ENCODE measurements at places on chromosomes 4 and X. TPM values are rescaled to one million over a fixed set of nuclear protein-coding genes. Genes with fewer than 3 reads are reported as not detected.

DNA sequence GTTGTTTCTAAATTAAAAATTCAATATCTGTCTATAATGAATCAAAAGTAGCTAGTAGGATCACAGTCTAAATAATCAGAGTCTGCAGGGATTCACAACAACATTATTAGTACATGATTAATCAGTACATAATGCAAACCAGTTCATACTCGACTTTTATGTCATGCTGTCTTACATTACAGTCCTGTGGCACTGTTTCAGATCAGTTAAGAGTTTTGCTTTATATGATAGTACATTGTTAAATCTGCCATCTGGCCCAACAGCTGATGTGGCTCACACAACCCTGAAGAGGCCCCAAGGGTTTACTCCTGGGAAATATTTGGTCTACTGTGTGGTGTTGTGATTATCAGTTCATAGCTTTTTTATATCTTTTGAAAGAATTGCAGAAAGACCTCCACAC, 247.1 kb upstream of the ETNPPL start:
- no peak for DNase-seq

GRCh38 chr4:122992641-122993040, 70.2 kb upstream of the NUDT6 start:
- DNase-seq = no peak

GRCh38 chrX:129006491-129006890, 516.8 kb downstream of the SMARCA1 start:
- no peak for DNase-seq

GRCh38 chr4:47061435-47061834, 30.1 kb downstream of the GABRB1 start:
- no peak for DNase-seq

DNA sequence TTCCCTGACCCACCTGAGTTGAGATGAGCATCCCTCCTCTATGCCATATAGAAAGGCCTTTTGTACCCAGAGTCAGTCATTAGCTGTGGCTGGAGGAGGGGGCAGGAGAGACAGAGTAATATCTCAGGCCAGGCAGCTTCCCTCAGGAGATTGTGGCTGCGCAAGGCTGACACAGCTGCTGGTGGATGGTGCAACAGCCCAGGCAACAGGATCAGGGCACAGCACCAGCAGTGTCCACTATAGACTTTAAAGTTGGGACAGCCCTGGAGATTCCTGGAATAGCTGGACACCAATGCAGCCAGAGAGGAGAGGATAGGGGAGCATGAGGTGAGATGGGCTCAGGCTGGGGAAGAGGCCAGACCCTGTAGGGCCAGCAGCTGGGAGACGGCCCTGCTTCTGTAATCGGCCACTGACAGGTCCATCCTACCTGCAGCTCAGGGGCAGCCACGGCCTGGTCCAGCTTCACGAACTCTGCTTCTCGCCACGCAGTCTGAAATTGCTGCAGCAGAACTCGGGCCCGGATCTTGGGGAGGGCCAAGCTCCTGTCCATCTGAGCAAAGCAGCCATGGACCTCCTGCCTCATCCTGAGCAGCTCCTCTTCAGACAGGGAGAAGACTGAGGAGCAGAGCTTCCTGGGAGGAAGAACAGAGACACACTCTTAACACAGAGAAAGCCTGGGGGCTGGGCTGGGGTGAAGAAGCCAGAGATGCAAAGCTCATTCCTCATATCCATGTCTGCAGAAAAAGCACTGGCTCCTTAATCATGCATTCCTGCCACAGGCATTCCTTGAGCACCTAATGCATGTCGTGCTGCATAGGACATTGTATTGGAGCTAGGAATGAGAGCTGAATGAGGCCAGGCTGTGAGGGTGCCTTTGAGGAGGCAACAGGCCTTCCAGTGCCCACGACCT, 90.1 kb downstream of the EVC2 start:
- no peak for DNase-seq

DNA sequence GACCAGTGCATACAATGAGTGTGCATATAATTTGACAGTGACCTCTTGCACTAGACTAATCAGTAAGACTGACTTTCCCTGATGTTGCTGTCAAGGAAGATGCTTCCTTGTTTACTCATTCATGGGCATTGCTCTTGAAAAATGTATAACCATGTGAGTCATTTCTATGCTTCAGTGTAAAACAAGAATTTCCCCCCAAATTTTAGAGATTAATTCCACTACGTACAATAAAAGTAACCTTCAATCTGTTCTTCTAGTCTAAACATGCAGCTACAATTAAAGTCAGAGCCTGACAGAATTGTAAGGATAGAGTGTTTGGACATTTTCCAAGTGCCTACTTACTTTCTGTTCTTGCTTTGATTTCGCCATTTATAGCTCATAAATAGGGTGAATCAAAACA, 935.7 kb downstream of the RAPGEF2 start:
- no peak for DNase-seq

DNA sequence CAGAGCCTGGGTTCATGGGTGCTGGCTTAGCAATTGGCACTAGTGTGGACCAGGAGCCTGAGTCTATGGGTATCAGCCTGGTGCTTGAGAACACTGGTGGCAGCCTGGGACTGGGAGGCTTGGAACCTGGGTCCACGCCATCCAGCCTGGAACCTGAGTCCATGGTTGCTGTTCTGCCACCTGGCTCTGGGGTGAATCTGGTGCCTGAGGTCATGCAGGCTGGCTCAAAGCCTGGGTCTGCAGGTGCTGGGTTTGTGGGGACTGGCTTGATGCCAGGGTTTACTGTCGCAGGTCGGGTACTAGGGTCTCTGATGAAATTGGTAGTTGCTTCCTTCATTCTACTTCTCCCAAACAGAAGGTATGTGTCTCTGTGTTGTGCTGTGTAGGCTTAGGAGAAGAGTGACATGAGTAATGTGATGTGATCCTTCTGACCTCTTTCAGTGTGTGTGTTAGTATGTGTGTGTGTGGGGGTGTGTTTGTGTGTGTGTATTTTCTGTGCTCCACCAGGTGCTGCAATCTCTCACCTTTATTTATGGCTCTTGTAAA, 517.0 kb upstream of the EPHA5 start:
- no peak for DNase-seq

DNA sequence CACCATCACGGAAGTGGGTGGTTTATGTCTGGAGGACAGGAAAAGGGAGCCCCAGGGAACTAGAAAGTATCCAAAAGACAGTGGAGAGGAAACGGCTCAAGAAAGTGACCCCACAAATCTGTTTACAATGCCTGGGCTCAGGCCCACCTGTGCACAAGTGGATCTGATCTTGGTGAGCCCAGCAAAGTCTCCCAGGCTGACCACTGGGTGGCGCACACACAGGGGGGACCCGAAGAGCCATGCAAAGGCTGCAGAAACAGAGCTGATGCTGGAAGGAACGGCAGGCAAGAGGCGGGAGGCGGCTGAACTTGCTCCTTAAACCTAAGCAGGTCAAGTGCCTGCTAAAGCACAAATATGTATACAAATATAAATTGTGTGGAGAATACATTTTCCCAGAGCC, 9.6 kb downstream of the HAUS7 start:
- DNase-seq = peak; percentile 62

- peak; percentile 65 for DNase-seq
These were observed 12.4 kb downstream of the WWC2 start for GRCh38 chr4:183111452-183111885.

DNA sequence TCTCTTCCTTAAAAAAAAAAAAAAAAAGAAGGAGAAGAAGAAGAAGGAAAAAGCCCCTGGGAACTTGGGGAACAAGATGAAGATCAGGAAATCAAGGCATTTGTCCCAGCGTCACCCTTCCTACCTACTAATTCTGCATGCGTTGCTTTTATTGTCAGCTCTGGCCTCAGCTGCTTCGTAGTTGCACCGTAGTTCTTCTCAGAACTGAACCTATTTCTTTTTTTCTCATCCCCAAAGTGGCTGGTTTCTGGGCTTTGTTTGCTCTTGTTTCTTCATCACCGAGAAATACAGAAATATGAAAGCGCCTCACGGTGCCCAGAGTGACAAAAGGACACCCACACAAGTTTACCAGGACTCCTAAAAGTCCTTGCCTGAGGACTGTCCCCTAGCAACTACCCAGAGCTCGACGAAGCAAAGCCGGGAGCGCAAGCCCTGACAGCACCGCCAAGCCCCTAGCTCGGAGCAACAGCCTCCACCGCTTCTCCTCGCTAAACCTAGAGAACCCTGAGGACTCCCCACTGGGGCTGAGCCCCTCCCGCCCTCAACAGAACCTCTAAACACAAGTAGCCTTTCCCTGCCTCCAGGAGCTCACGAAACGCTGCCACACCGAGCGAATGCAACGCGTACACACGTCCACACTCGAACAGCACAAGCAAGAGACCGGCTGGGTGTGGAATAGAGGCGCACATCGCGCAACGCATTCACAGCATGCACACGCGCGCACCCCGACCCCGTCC, 710 bp downstream of the PRKG2 start:
- DNase-seq = no peak

DNA sequence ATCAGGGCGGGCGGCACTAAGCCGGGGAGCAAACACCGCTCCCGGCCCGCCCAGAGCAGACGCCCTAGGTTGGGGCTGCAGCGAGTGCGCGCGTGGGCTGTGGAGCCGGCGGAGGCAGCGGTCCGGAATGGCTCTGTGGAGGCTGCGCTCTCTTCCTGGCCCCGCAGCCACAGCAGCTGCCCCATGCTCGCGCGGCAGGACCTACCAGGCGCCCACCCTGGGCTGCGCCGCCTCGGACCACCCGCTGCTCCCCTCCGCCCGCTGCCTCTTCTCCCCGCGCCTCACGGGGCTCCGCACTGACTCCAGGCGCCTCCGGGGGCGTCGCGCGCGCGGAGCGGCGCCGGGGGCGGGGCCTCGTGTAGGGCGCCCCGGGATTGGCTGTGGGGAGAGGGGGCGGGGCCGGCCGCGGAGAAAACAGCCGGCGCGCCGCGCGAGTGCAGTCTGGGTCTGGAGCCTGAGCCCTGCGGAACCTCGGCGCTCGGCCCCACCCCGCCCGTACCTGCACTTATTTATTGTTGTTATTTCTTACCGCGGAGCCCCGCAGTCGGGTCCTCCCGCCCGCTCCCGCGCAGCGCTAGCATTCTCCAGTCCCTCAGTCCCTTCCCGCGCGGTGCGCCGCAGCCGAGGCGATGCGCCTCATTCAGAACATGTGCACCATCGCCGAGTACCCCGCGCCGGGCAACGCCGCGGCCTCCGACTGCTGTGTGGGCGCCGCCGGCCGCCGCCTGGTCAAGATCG, at the start of gene RASL11B:
RASL11B (plus strand) TSS at position 439 of the 738 bp plus-strand sequence; CDS start at position 630, 191 bp downstream.
- DNase-seq = peak; percentile 78

DNA sequence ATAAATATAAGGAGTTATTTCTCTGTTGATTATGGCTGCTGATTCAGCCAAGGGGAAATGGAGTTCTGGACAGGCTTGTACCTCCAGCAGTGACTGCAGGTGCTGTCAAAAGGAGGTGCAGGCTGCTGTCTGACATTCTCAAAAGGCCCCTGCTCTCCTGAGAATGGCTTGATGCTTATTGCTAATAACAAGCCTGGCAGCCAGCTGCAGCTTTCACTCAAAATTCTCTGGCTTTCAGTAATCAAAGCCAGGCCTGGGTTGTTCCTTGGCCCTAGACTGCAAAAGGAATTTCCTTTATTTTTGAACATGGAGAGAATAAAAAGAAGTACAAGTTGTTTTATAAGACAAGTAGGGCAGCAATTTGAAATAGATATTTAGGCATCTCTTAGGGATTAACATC, 575.9 kb downstream of the MID1IP1 start:
- DNase-seq = no peak

DNA sequence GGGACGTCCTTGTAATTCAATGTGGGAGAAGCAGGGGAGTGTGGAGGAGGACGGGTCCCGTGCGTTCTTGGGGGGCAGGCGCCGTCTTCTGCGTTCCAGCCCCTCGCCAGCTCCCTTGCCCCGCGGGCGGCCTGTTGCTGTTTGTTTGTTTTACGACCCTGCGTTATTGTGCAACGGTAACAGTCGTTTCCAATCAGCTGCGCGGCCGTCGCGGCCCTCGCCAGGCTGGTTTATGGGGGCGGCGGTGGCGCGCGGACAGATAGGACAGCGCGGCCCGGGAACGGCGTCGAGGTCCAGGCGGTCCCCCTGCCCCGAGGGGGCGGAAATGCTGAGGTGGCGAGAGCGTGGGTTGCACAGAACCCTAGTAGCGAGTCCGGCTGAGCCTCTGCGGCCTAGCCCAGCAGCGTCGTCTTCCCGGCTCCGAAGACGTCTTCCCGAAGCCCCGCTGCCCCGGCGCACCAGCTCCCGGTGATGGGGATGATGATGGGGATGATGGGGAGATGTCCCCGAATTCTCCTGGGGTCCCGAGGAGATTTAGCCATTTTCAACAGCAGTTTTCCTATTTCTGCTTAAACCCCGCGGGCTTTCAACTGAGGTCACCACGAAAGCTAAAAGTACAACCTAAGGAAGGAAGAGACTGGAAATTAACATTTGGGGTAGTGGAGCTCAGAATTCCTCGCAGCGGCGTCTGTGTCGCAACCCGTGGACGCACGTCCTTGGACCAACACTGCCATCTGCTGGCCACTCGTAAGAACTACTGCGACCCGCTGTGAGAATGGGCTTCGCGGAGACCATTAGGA, 4.8 kb downstream of the PDGFRA start:
- peak; percentile 76 for DNase-seq

DNA sequence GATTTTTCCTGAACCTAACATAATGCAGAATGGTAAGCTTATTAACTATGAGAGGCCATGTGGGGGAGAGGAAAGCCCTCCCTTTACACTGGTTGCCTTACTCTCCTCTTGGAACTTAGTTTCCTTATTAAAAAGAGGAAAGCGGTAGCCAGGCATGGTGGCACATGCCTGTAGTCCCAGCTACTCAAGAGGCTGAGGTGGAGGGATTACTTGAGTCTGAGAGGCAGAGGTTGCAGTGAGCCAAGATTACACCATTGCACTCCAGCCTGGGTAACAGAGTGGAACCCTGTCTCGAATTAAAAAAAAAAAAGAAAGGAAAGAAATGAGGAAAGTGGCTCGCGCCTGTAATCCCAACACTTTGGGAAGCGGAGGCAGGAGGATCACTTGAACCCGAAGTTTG, 2.0 kb downstream of the FAM47E start:
- DNase-seq = no peak

DNA sequence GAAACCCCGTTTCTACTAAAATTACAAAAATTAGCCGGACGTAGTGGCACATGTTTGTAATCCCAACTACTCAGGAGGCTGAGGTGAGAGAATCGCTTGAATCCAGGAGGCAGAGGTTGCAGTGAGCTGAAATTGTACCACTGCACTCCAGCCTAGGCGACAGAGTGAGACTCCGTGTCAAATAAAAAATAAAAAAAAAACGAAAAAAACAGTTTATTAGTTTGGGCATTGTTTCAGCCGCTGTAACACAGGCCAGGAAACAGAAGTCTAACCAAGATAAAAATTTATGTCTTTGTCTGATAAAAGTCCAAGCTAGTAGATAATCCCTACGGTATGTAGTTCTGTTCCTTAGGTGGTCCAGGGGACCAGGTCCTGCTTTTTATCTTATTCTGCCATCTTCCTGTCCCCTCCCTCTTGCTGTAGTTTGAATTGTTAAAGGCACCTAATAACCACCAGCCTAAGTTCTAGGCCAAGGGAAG, 21.4 kb downstream of the USO1 start:
- no peak for DNase-seq

- DNase-seq = no peak
These were observed 105.1 kb upstream of the KLHL13 start for GRCh38 chrX:118221733-118222132.

The CHRDL1 gene
- total RNA-seq = not detected

The KIAA1210 gene
- total RNA-seq = not detected

The MCF2 gene
- not detected for total RNA-seq

The F8A2 gene
- not detected for total RNA-seq

The PDGFC gene
- 12.3 TPM for total RNA-seq

The OPRPN gene
- total RNA-seq = not detected

The RAB40AL gene
- total RNA-seq = 0.95 TPM

Data from Caco-2 (cell line).